ENCODE measurements at places on chromosomes 13 and 19. TPM values are rescaled to one million over a fixed set of nuclear protein-coding genes. Genes with fewer than 3 reads are reported as not detected.
A peak's percentile ranks its signal among the peaks of the same experiment; 100 is the strongest.

The TNFSF13B gene
- total RNA-seq: 2.5 TPM

DNA sequence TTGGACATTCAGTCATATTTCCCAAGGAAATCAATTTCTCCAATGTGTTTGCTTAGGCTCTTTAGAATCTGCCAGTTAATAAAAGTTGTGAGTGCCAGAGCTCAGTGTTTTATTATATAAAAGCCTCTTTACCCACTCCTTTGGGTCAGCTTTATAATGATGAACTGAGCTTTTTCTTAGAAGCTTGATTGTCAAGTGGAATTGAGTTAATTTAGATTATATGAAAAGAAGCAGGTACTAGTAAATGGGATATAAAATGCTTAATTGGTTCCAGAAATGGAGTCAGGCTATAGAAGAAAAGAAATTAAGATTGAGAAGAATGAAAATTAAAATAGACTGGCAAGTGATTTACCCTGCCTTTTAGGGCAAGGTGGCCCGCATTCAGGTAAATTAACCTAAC lies 363.2 kb downstream of the SLITRK6 start:
- no peak for DNase-seq

The KIRREL2 gene
- not detected for total RNA-seq

DNA sequence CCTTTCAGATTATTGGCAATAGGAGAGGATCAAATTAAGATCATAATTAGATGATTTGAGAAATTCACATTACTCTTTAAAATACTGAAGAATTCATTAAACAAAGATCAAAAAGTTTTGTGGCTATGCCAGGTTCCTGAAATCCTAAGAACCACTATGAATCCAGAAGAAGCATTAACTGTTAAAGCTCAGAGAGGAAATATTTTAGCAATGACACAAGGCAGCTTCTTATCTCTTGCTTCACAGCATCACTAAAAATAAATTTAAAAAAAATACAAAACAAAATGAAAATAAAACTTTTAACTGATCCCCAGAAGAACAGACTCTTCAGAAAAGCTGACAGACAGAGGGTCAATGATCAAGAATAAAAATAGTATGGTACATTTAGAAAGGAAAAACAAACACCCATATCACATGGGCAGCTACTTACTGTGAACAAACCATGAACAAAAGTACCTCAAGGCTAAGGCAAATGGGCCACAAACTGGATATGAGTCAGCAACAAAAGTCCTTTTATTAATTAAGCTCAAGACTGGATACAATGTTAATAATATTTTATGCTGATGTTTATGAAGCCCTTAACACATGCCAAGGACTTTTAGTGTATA lies 19.6 kb downstream of the RNF6 start:
- peak; percentile 57 for DNase-seq

The APLP1 gene
- 20.4 TPM for total RNA-seq

GRCh38 chr19:38693380-38694223 lies 46.2 kb downstream of the ACTN4 start:
- peak; percentile 79 for DNase-seq

Measured in GM23248 (cell line).